ENCODE measurements at places on chromosomes 6 and 20. TPM values are rescaled to one million over a fixed set of nuclear protein-coding genes. Genes with fewer than 3 reads are reported as not detected.

PLN gene
- total RNA-seq = 278 TPM

DNA sequence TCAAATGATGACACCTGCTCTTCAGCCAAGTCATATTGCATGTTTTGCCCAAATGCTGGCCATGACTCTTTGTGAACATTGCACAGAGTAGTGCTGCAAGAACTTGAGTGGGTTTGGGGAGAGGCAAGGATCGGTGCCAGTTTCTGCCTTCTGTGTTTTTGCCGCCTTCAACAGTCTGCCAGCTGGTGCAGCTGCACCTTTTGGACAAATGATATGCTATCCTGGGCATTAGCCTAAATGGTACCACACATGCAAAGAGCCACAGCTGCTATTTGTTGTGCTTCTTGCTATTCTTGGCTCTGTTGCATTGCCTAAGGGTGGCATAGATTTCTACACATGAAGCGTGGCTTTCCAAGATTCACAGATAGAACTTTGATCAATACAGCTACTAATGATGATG is 189.0 kb upstream of the CCN2 start:
- H3K4me3 ChIP-seq = no peak overlapping the region
- H3K27me3 ChIP-seq = no peaks in the 10 kb centered on the region
- no peaks in the 10 kb centered on the region for H3K36me3 ChIP-seq
- H3K4me1 ChIP-seq = no peaks in the 10 kb centered on the region

VGLL2 gene
- total RNA-seq = 10.3 TPM

GRCh38 chr6:98929498-98930060 is 18.2 kb downstream of the FBXL4 start:
- H3K27ac ChIP-seq = no peak overlapping the region
- no peaks in the 10 kb centered on the region for H3K36me3 ChIP-seq
- H3K4me3 ChIP-seq = no peak overlapping the region
- no peak for DNase-seq
- no peaks in the 10 kb centered on the region for H3K27me3 ChIP-seq
- H3K4me1 ChIP-seq = peaks cover 6% of the 10 kb centered on the region

DNA sequence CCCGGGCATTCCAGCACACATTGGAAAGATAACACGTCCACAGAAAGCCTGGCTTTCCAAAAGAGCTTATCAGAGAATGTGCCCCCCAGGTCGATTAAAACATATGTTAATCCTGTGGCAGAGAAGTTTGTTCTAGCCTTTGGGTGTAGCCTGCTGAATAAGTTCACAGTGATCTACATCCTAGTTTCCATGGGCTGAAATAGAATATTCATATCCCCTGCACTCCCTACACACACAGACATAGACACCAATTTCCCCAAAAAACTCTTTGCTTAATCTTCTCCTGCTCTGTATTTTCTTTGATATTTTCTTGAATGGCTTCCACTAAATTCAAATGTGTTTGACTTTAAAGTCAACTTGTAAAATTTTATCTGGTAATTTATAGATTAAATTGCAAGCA is 1.6 kb downstream of the LPA start:
- no peaks in the 10 kb centered on the region for H3K4me1 ChIP-seq
- no peak overlapping the region for H3K4me3 ChIP-seq
- H3K27ac ChIP-seq = no peak overlapping the region
- no peak for DNase-seq
- H3K36me3 ChIP-seq = no peaks in the 10 kb centered on the region

- no peak overlapping the region for H3K4me3 ChIP-seq
- H3K36me3 ChIP-seq = peaks cover 28% of the 10 kb centered on the region
- no peaks in the 10 kb centered on the region for H3K27me3 ChIP-seq
- no peak overlapping the region for H3K27ac ChIP-seq
- no peak for DNase-seq
- H3K4me1 ChIP-seq = no peaks in the 10 kb centered on the region
Observed at GRCh38 chr6:18203786-18204185, 48.6 kb downstream of the KDM1B start.

DNA sequence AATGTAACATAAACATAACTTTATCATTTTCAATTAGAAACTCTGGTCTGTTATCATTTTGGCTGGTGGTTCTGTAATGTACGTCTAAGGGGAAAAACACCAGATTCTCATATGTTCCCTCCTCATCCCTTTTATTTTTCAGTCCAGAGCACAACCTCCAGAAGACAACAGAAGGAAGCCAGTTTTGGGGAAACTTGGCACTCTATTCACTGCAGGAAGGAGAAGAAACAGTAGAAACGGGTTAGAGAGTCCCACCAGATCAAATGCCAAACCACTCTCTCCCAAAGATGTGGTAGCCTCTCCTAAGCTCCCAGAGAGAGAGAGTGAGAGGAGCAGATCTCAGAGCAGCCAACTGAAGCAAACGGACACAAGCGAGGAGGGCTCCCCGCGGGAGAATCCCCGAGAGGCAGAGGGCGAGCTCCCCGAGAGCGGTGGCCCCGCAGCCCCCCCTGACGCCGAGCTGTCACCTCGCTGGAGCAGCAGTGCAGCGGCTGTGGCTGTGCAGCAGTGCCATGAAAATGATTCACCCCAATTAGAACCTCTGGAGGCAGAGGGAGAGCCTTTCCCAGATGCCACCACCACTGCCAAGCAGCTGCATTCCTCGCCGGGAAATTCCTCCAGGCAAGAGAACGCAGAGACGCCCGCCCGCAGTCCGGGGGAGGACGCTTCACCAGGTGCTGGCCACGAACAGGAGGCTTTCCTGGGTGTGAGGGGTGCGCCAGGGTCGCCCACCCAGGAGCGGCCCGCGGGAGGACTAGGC is 117.8 kb downstream of the RTN4IP1 start:
- peaks cover 8% of the 10 kb centered on the region for H3K4me1 ChIP-seq
- peaks cover 55% of the 10 kb centered on the region for H3K27me3 ChIP-seq
- peak overlapping the region; percentile 65 for H3K4me3 ChIP-seq

DNA sequence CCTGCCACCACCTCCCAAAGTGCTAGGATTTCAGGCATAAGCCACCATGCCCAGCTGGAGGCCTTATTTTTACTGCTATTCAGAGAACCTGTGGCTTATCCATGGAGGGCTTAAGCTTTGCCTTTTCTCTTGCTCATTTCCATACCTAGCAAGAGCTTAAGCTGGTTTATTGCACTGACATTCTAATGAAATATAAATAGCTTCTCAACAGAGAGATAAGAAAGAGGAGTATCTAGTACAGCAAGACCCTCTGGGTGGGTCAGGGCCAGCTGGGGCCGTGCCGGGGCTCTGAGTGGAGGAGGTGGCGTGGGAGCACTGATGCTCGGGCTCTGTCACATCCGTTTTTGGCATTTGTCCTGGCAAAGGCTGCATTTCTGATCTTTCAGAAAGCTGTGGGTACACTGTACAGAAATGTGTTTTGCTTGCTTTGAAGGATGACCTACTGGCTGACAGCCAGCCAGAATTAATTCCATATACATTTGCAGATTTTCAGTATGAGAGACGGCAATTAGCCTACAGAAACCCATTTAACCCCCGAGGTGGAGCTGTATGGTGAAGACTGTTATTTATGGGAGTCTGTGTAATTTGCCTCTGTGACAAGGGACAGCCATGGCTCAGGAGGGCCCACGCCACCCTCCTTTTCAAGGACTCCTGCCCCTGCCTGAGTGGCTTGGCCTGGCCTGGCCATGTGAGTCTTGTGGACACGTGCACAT is 181.6 kb upstream of the AKAP12 start:
- DNase-seq = no peak
- H3K27me3 ChIP-seq = no peaks in the 10 kb centered on the region
- H3K36me3 ChIP-seq = no peaks in the 10 kb centered on the region
- H3K4me1 ChIP-seq = no peaks in the 10 kb centered on the region
- H3K27ac ChIP-seq = no peak overlapping the region
- no peak overlapping the region for H3K4me3 ChIP-seq

OR2J2 gene
- total RNA-seq = not detected

- H3K4me1 ChIP-seq = peaks cover 4% of the 10 kb centered on the region
- DNase-seq = no peak
- H3K36me3 ChIP-seq = no peaks in the 10 kb centered on the region
- H3K27ac ChIP-seq = no peak overlapping the region
- no peak overlapping the region for H3K4me3 ChIP-seq
Observed at GRCh38 chr6:73231986-73232391, 6.7 kb upstream of the KHDC1L start.

GRCh38 chr6:158039571-158040050 is 57.9 kb downstream of the SYNJ2 start:
- peak overlapping the region; percentile 95 for H3K27ac ChIP-seq
- H3K4me1 ChIP-seq = peaks cover 33% of the 10 kb centered on the region

C4B gene
- total RNA-seq = 5.7 TPM

DNA sequence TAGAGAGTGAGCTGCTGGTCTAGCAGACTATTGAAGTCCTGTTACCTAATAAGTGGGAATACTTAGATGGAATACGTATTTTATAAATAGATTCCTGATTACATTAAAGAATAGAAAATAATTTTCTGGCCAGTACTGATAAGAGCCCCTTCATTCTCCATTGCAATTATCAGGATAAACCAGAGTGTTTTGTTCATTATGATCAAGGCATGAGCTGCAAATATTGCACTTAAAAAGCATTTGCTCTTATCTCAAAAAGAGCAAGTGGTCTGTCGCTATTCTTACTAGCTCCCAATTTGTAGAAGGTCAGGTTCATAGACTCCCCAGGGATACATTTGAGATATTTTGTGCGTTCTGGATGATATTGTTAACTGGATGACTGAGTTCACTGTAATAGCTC is 73.1 kb upstream of the PLCB4 start:
- no peaks in the 10 kb centered on the region for H3K27me3 ChIP-seq
- H3K4me3 ChIP-seq = no peak overlapping the region
- no peak overlapping the region for H3K27ac ChIP-seq
- peaks cover 3% of the 10 kb centered on the region for H3K4me1 ChIP-seq
- H3K36me3 ChIP-seq = no peaks in the 10 kb centered on the region

DNA sequence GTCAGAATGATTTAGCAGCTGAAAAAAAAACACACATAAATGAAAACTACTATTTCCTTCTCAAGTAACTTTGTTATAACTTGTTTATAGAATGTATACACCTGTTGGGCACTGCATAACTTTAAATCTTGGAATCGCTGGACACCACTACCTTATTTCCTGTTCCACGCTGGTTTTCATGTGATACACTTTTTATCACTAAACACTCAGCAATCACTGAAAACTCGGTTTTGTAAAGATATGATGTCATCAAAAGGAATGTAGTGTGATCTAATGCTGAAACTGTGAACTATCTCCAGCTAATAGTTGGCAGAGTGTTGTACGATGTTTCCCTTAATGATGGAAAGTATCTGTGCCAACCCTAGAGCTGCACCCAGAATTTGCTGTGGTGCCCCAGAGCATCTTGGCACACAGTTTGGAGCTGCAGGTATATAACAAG is 127.9 kb downstream of the BACH2 start:
- no peak for DNase-seq
- H3K27me3 ChIP-seq = no peaks in the 10 kb centered on the region
- no peaks in the 10 kb centered on the region for H3K36me3 ChIP-seq
- H3K4me3 ChIP-seq = no peak overlapping the region
- peaks cover 36% of the 10 kb centered on the region for H3K4me1 ChIP-seq

DNA sequence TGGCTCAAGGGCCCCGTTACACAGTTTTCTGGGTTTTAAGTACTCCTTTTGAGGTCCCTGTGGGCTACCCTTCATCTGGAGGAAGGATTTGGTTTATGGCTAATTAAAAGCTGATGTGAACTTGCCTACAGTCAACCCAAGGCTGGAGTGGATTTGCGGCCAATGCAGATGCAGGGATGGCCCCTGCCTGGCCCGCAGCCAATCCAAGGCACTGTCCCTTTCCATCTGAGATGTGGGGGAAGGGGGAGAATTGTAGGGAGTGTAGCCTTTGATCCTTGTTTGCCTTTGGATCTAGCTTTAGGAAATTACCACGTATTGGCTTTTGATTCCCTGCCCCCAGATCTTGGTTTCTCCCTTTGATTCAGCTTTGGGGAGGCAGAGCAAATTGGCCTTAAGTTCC is 128.0 kb upstream of the GGTLC1 start:
- no peaks in the 10 kb centered on the region for H3K4me1 ChIP-seq
- no peak for DNase-seq
- peaks cover 9% of the 10 kb centered on the region for H3K27me3 ChIP-seq
- H3K36me3 ChIP-seq = no peaks in the 10 kb centered on the region
- H3K27ac ChIP-seq = no peak overlapping the region

- H3K27ac ChIP-seq = no peak overlapping the region
- no peaks in the 10 kb centered on the region for H3K36me3 ChIP-seq
- no peak overlapping the region for H3K4me3 ChIP-seq
- peaks cover 48% of the 10 kb centered on the region for H3K27me3 ChIP-seq
- no peak for DNase-seq
Observed at GRCh38 chr6:127519469-127519785, 292 bp upstream of the MTCL3 start.

GRCh38 chr20:34045930-34046725 is 52.4 kb downstream of the RALY start:
- no peaks in the 10 kb centered on the region for H3K27me3 ChIP-seq
- no peak overlapping the region for H3K4me3 ChIP-seq
- H3K36me3 ChIP-seq = no peaks in the 10 kb centered on the region
- H3K27ac ChIP-seq = no peak overlapping the region

KATNA1 gene
- total RNA-seq = 28.7 TPM

RSPO3 gene
- 7.5 TPM for total RNA-seq

CLPSL2 gene
- not detected for total RNA-seq
